ENCODE measurements at places on chromosomes 1 and 21.

GRCh38 chr21:23401278-23401677, 2206.0 kb downstream of the MRPL39 start:
- DNase-seq: no peak

DNA sequence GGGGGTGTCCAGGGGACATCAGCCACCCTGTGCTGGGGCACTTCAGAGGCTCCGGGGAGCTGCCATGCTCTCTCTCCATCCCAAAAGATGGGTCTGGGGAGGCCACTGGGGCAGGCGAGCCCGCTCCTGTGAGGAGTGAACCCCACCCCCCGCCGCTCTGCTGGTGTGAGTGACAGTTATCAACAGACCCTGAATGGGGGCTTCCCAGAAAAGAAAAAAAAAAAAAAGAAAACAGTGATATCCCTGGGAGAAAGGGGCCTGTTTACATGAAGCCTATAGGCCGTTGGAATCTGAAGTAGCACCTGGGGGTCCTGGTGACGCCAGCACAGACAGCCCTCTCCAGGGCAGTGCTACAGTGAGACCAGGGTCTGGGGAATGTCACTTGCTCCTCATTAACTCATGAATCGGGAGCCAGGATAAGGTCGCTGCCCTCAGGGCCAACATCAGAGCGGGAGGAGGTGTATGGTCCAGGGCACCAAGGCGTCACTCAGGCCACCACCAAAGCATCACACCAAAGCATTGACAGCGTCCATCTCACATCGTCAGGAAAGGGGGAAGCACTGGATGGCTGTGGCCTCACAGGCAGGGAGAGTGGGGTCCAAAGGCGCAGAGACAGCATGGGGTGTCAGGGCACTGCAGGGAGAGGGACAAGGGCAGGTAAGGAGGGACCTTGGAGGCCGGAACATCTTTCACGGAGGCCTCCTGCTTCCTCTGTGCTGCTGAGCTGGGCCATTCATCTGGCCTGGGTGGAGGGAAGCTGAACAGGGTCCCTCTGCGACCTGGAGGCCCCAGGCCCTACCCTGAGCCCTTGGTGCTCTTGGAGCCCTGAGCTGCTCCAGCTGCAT, 8.4 kb upstream of the NPHP4 start:
- DNase-seq: no peak

DNA sequence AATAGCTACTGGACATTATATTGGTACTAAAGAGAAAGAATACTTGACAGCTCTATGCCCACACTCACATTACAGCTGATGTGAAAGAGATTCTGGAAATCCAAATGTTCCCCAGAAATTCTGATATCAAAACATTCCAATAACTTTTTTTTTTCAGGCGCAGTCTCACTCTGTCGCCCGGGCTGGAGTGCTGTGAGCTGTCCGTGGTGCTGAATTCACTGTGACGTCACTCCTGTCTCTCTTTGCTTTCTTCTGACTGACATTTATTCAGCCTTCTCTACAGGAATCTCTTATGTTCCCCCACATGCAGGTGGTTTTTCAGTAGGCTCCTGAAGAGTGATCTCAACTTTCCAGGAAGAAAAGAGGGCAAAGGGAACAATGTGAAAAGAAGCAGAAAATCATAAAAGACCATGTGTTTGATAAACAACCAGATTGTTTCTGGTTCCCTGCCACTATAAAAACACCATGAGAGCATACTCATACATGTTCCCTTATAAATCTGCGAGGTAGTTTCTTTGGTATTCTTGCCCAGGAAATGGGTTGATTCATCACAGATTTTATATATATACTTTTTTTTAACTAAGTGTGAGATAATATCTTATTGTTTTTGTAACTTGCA, 6.2 kb downstream of the S100A7A start:
- peak; percentile 79 for DNase-seq

GRCh38 chr1:206744683-206745082, 25.9 kb upstream of the IL19 start:
- peak; percentile 40 for DNase-seq

DNA sequence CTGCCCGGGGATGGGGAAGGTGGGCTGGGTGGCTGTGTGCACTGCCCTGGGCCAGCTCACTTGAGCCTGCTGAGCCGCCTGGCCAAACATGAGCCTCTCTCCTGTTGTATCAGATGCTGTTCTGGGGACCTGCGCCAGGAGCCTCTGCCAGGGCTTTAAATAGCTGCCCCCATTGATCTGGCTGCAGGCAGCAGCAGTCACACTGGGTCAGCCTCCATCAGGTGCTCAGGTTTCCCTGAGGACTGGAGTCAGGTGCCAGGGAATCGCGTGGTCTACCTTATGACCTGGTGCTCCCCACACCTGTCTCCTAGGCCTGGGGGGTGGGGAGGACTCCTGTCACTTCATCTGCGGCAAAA, 700 bp upstream of the CCDC28B start:
- no peak for DNase-seq

GRCh38 chr1:79663916-79664315, 657.4 kb upstream of the ADGRL4 start:
- no peak for DNase-seq
